Activated CD8-positive, alpha-beta T cell treated with anti-CD3 and anti-CD28 coated beads, Interleukin-2, amount 10 ng/mL, durations not matched to agents 7 days and 5 days (primary cell): ENCODE measurements at places on chromosomes 7 and 10.

DNA sequence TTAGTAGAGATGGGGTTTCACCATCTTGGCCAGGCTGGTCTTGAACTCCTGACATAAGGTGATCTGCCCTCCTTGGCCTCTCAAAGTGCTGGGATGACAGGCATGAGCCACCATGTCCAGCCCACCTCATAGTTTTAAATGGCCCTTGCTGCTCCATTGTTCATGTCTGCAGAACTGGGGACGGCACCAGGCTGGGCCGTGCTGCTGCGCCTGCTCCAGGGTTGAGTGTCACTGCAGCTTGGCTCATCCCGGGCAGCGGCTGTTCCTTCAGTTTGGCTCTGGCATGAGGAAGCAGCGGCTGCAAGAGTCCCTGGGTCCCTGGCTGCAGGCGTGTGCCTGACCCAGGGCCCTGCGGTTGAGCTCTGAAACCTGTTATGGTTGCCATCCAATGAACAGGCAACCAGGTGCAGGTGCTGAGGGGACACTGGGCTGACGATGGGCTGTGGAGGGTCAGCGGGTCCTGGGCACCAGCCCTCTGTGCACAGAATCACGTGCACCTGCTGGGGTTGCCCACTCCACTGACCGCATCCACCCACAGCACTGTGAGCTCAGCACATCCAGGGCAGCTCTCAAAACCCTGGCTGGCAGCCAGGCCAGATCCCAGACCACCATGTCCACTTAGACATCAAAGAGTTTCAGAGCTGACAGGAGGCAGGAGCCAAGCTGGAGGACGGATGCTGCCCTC lies 70.2 kb upstream of the PPP2R2D start:
- DNase-seq, result no peak

GRCh38 chr7:75642810-75643486 lies 95.8 kb downstream of the HIP1 start:
- peak; percentile 81 for DNase-seq

GRCh38 chr10:63665670-63666134 lies 144.5 kb downstream of the REEP3 start:
- no peak for DNase-seq

GRCh38 chr7:69684369-69685292 lies 86.4 kb downstream of the AUTS2 start:
- DNase-seq, result no peak

DNA sequence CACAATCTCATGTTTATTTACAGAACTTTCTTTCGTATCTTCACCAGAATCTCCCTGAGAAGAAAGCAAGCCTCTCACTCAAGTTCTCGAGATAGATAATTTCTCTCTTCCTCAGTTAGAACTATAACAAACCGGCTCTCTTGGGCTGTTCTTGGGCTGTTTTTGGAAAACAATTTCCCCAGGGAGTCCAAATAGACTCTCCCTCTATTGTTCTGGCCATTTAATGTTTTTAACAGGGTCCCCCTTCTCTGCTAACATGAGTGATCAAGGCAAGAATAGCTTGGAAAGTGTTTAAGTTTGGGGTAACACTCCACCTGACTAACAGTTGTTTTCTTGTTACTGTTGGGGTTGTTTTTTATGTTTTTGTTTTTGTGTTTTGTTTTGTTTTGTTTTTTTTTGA lies 64.8 kb upstream of the UCN3 start:
- DNase-seq, result no peak

DNA sequence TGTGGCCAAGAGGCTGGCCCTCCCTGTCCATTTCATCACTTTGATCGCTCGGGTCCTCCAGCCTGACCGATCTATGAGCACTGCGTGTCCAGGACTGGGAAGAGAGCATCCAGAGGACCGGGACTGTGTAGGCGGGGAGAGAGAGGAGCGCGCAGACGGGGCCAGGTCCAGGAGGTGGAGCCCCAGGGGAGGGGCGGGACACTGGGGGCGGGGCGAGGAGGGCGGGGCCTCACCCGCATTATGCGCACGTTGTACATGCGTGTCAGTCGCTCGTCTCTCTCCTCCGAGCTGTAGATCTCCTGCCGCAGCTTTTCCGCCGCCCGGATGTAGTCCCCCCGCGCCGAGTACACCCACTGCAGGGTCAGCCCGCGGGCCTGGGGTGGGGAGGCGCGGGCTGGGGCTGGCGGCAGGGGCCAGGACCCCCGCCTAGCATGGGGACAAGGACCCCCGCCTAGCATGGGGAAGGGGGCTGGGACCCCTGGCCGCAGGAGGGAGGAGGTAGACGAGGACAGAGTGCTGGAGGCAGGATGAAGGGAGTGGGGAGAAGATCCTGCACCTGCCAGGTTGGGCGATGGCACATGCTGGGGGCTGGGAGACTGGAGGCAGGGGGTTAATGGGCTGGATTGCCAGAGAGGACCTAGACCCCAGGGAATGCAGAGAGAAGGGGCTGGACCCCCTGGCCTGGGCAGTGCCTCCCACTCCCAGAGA lies 14.3 kb downstream of the MOSPD3 start:
- peak; percentile 95 for DNase-seq

DNA sequence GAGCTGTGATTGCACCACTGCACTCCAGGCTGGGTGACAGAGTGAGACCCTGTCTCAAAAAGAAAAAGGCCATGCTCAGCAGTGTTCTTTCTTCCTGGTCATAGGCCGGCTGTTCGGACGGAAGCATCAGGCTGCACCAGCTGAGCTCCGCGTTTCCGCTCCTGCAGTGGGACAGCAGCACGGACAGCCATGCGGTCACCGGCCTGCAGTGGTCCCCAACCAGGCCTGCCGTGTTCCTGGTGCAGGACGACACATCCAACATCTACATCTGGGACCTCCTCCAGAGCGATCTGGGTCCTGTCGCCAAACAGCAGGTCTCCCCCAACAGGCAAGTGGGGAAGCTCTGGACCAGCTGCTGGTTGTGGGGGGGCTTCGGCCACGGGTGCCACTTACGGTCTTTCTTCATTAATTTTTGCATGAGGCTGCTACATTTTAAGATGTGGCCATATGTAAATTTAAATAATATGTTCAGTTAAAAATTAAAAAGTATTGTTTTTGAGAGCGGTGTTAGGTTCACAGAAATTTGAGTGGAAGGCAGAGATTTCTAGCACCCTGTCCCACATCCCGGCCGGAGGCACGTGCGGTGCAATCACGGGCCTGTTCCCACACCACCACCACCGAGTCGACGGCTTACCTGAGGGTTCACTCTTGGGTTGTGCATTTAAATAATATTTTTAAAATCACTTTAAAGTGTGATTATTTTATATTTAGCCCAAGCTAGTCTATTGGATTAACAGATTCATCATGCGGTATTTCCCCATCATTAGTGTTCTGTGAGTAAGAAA lies 85.7 kb downstream of the DYNC2I1 start:
- no peak for DNase-seq

DNA sequence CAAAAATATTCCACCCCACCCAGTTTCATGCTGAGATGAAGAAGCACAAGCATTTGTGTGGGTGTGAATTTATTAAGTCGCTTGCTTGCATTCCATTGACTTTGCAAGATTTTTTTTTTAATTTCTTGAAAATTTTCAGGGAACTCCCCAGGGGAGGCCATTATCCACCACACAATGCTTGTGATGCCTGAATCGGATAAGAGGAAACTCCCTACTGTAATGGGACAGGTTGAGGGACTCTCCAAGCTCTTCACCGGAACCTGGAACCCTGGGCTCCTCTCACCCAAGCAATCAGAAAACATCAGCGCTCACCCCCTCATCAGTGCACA lies 153.6 kb upstream of the ZMIZ1 start:
- DNase-seq, result no peak

- no peak for DNase-seq
These were observed 49.3 kb upstream of the ZNF716 start for GRCh38 chr7:57400531-57401155.

- DNase-seq, result peak; percentile 82
These were observed 72.1 kb upstream of the LYZL2 start for GRCh38 chr10:30701451-30702173.

- no peak for DNase-seq
These were observed 432.9 kb downstream of the SORCS3 start for GRCh38 chr10:105073999-105074398.

- DNase-seq, result peak; percentile 26
These were observed 69.8 kb upstream of the BAIAP2L1 start for GRCh38 chr7:98470485-98471240.

DNA sequence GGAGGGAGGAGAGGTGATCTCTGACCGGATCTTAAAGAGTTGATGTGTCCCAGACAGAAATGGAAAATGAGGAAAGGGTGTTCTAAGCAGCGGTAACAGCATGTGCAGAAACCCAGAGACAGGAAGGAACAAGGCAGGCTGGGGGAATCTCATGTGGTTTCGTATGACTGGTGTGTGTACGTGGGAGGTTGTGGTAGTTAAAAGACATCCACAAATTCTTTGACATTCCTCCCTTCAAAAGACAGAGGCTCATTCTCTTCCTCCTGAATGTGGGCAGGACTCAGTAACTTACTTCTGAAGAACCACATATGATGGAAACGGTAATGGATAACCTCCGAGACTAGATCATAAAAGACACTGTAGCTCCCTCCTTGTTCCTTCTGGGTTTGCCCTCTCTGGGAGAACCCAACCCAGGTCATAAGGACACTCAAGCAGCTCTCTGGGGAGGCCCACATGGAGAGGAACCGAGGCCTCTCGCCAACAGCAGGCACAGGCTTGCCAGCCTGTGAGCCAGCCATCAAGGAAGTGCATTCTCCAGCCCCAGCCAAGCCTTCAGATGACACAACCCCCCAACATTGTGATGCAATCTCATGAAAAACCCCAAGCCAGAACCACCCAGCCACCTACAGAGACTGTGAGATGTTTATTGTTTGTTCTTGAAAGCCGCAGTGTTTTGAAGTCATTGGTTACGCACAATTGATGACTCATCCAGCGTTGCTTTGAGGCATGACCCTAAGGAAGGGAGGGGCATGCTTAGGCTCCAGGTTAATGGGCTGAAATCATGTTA lies 116.0 kb downstream of the SLIT1 start:
- peak; percentile 30 for DNase-seq

DNA sequence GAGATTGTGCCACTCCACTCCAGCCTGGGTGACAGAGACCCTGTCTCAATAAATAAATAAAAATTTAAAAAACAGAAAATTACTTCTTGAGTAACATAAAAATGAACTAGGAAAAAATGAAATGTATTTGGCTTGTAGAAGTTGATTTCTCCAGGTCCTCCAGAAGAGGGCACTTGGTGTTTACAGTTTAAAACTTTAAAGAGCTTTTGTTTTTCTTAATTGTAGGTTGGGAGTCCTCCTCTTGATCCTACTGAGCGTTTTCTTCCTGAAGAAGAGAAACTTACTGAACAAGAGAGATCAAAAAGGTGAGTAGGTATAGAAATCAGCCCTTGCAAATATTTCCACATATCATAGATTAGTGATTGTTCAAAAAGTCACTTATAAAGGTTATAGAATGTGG lies 16.2 kb downstream of the KIFBP start:
- DNase-seq, result no peak

DNA sequence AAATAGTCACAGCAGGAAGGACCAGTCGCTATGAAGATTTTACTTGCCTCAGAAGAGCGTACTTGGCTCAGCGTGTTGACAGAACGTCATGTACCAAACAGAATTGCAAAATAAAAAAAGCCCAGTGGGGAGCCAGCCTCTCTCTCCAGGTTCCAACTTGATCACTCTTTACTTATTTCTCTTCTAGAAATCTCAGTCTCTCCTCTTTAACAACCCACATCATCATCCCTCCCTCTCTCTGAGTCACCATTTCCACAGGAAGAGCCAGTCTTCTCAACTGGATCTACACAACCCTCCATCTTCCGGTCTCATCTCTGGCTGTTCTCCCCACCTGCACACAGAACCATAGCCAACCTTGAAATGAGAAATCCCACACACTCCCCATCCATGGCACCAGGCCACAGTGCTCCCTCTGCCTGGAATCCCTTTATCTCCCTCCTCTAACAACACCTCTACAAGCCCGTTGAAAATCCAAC lies 718.3 kb downstream of the GRID1 start:
- DNase-seq, result no peak

GRCh38 chr7:91263384-91264045 lies 718 bp upstream of the FZD1 start:
- no peak for DNase-seq

GRCh38 chr7:155226261-155227003 lies 71.2 kb upstream of the INSIG1 start:
- no peak for DNase-seq

DNA sequence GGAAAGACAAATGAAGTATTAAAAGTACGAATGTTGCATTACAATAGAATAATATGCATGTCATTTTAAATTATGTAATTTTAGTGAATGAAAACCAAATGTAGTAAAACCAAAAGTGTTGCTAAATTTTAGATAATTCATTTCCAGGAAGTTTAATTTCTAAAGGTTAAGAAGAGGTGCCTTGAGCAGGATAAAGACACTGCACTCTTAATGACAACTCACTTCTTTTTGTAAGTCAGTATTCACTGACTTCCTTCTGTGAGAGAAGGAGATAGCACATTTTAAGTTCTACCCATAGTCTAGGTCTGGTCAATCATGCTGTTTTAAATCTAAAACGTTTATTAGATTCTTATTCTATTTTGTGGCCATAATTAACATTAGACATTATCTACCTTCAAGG lies 160.2 kb downstream of the CRPPA start:
- DNase-seq, result no peak

DNA sequence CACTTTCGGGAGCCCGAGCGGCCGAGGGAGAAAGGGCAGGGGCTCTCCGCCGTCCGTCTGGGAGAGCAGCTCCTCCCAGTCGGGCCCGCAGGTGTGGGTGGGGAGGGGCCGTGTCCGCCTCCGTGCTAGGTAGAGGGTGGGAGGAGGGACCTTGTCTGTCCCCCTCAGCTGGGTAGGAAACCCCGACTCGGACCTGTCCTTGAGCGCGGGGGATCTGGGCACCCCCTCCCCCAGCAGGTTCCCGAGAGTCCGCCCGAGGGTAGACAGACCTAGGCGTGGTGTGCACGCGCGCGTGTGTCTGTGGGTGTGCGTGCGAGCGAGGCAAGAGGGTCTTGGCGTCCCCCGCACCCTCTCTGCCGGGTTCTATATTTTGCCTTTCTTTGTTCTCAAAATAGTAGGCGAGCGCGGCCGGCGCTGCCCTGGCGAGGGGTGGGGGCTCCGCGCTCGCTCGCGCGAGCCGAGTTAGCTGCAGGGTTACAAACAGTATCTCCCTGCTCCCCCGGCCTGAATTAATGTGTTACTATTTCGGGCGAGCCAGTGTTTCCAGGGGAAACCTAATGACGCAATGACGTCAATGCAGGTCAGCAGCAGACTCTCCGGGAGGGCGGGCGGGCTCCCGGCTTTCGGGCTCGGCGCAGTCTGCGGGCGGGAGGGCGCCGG lies 73.9 kb upstream of the LEP start:
- no peak for DNase-seq

DNA sequence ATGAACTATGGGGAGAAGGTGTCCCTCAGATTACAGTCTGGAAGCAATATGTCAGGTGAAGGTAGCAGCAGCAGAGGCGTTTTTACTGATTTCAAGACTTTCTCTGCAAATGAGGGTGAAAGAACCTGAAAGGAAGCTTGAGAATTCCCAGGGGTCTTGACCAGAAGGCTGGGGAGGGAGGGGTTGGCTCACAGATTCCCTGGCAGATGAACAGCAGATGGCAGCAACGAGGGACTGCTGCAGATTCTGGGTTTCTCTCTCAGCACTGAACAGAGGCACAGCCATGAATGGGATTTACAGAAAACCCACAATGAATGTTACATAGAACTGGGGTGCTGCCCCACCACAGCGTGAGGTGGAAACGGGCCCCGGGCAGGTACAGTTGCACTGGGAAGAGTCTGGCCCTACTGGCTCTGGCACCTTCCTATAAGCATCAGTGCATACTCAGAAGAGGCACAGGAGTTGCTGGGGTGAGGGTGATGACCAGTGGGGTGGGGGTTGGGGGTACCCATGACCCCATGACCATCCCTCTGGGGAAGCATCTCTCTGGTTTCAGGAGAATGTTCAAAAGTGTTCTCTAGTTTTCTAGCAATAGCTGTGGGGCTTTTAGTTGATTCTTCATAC lies 317.8 kb downstream of the SH2D4B start:
- no peak for DNase-seq

GRCh38 chr7:43137811-43138210 lies 25.4 kb downstream of the HECW1 start:
- no peak for DNase-seq
